Activated CD4-positive, alpha-beta T cell treated with anti-CD3 and anti-CD28 coated beads, Interleukin-2, Interleukin-4, amounts not matched to agents 100 ng/mL and 50 ng/mL, durations not matched to agents 16 hours and 8 hours (primary cell): ENCODE measurements at places on chromosomes 2 and 18.

GRCh38 chr2:25127646-25128045 lies 40.7 kb downstream of the POMC start:
- no peak for DNase-seq

DNA sequence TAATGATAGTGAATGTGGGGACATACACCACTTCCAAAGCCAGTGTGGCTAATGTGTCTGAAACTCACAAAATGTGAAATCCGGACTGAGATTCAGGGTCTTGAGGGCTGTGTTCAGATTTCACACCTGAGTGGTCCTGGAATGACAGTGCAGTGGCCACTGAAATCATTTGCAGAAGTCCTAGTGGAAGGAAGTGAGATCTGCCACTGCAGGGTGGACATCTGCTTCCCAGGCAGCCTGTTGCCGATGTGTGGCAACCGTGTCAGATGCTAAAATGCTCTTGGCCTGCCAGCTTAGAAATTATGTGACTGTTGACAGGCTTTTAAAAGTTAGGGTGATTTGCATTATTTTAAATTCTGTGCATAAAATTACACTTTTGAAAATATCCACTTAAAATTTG lies 77.8 kb upstream of the TMEM200C start:
- no peak for DNase-seq

GRCh38 chr18:45456090-45457021 lies 158.9 kb upstream of the SLC14A2 start:
- DNase-seq, result no peak

- no peak for DNase-seq
Observed at GRCh38 chr18:3040881-3041280, 27.9 kb upstream of the LPIN2 start.

DNA sequence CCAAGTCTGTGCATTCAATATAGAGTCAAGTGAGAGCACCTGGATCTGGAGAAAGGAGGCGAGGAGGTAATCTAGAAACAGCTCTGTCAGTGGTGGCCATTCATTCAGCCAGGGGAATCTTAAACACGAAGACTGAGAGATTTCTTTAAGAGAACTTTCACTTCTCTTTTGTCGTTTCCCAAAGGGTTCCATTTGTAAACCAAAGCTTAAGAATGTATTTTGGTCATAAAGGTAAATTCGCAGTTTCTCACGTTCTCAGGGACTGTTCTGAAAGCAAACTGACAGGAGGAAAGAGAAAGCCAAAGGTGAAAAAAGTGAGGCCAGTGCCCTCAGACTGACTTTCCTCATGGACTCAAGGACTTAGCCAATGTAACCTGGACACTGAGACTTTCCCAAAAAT lies 513.5 kb downstream of the CMPK2 start:
- DNase-seq, result no peak

DNA sequence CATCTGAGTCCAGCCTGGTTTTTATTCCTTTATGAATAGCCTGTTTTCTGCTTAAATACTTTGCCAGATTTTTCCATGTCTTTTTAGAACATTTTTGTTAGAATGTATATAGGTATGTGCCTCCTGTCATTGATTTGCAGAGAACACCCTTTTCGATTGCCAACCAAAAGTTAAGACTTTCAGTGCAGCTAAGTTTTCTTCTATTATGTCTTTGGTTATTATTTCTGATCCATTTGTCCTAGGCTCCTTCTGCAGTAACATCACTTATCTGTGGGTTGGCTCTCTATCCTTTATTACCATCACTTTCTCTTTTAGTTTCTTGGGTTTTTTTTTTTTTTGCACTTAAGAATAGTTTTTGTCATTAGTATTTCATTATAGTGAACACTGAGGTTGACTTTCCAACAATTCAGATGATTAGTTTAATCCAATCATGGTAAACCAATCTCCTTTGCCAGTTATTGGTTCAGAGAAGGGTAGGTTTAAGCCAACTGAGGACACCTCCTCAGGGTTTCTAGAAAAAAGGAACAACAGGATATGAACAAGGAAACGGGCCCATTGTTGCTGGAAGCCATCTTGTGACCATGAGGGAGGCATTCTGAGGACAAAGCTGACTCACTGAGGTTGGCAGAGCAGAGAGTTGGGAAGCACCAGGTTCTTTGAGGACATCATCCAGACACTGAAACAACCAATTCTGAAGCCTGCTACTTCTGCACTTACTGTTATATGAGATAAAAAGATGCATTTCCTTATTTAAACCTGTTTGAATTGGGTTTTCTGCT lies 37.9 kb upstream of the GBX2 start:
- DNase-seq, result no peak

DNA sequence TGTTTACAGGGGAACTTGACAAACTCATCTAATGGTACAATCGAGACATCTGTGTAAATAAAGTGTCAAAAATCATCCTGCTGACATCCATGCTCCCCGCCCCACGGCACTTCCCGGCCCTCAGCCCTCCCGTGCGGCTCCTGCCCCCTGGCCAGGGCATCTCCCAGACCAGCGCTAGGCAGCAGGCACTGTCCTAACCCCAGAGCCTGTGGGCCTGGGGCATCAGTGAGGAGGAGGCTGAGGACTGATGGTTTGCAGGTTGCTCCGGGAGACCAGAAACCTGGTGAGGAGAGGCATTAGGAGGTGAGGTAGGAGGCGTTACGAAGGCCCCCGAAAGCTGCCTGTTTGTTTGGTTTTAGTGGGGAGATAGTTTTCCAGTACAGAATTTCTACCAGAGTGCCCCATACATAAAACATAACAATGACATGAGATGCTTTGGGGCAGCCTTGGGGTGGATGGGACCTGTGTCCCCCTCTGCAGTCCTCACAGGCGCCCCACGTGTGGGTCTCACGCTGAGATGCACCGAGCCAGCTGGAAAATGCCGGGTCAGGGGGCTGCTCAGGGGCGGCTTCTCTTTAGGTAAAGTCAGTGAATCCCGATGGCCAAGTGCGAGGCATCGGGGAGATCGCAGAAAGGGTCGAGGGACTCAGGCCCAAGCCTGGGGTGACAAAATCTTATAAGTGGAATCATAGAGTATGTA lies 114.2 kb downstream of the RTP5 start:
- no peak for DNase-seq

DNA sequence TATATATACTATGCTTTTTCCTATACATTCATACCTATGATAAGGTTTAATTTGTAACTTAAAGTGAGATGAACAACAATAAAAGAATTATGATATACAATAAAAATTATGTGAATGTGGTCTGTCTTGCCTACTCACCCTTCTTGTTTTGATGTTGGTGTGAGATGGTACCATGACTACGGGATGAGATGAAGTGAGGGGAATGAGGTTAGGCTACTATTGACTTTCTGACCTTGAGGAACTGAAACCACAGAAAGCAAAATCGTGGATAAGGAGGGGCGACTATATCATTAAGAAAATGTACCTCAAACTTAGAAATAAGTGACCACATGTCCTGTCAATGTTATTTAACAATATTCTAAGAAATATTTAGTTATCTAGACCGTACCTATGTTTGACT lies 103.9 kb upstream of the PPP1CB start:
- no peak for DNase-seq

GRCh38 chr2:237920673-237921072 lies 46.1 kb upstream of the UBE2F start:
- DNase-seq, result no peak

- DNase-seq, result no peak
Observed at GRCh38 chr18:8063733-8064132, 496.6 kb downstream of the PTPRM start.

DNA sequence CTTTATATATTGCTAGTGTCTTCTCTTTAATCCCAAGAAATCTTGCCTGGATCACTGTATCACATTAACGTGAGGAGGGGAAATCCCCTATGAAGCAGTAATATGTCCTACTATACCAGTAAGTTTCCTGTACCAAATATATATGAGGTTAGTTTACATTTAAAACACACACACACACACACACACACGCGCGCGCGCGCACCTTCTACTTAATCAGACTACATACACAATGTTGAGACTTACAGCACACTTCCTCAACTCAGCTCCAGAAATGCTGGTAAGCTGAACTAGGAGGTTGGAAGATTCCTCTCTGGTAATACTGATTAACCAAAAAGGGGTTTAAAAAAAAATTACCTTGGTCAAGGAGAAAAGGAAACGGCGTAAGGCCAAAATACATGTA lies 49.3 kb downstream of the USP34 start:
- DNase-seq, result no peak

DNA sequence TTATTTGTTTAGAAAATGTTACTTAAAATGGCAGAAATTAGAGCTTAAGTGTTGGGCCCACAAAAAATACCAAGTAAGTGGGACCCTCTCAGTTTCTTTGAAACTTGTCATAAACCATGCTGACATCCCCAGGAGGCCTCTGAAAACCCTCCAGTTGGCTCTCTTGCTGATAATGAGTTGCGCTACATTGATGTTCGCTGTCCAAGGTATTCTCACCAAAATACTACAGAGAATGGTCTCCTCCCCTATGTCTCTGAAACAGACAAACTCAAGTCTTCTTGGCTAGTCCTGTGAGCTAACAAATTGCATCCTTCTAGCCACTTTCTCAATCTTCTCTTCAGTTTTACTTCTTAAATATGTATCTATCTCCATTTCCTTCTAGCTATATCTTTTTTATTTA lies 669.4 kb downstream of the IRS1 start:
- DNase-seq, result no peak

DNA sequence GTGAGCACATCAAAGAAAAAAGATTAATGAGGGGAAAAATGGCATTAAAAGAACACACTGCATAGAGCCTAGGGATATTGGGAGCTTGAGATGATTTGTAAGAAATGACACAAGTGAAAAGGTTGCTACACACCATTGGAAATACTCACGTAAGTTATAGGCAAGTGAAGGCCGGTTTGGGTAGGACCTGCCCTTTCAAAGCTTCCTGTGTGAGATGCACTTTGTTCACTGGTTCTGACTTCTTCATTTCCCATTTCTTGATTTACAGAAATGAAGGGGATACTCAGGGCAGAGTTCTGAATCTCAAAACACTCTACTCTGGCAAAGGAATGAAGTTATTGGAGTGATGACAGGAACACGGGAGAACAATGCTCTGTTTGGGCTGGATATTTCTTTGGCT lies at the start of gene IL18RAP:
Gene IL18RAP, plus strand, starts transcription at position 251 of the 400 bp plus-strand sequence. Its CDS starts 118 bp downstream, at position 369.
- DNase-seq, result no peak

- DNase-seq, result no peak
Observed at GRCh38 chr2:133513893-133514292, 54.4 kb downstream of the NCKAP5 start.

- DNase-seq, result no peak
Observed at GRCh38 chr2:207110310-207110709, 55.4 kb downstream of the KLF7 start.

- no peak for DNase-seq
Observed at GRCh38 chr2:128638341-128639119, 319.9 kb upstream of the HS6ST1 start.

- DNase-seq, result no peak
Observed at GRCh38 chr2:226742347-226742746, 57.3 kb downstream of the IRS1 start.

DNA sequence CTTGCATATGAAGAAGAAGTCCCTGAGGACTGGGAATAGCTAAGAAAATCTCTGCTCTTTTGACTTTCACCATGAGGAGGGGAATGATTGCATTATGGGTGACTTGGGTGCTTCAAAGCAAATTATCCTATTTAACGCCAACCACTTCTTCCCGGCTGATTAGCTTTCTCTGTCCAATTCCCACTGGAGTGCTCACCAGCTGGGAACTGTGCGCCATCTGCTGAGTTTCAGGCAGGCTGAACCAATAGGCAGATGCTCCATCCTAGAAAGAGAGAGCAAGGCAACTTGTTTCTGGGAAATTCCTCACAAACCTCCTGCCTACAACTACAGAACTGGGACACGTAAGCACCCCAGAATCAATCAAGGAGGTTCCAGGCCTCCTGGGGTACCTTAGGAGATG lies 49.4 kb downstream of the POLE4 start:
- DNase-seq, result no peak

GRCh38 chr2:11292464-11293255 lies 51.8 kb downstream of the ROCK2 start:
- DNase-seq, result no peak

DNA sequence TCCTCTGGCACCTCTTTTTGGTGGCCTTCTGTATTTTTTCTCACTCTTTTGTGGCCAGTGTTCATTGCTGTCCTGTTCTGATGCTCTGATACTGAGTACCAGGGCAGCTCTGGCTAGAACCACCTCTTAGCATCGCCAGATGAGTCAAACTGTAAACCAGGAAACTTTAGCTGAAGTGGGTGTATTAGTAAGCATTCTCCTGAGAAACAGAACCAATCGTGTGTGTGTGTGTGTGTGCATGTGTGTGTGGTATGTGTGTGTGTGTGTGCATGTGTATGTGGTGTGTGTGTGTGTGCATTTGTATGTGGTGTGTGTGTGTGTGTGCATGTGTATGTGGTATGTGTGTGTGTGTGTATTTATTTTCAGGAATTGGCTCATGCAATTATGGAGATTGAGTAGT lies 166.3 kb upstream of the SKOR2 start:
- DNase-seq, result peak; percentile 17
